ENCODE measurements at places on chromosomes 3 and 15.

DNA sequence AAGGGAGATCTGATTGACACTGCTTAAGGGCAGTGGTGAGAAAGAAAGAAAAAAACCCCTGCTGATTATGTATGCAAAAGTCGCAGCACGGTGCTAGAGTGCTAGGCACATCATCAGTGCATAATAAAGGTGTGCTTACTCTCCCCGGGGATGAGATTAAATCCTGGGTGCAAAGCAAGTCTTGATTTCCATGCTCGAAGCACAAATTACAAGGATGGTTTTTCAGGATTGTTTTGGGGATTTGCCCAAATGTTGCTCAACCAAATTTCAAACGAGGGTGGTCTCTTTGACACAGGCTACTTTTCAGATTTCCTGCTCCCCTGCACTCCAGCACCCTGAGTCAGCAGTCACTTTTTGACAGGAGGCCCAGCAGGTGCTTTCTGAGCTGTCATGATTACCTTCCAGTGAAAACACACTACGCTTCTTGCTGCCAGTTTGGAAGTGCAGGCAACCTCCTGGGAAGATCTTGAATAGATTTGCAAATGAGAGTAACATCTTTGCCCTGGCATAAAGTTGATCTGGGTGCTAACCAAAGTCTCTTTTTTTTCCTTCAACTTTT is 167.5 kb upstream of the TRIM42 start:
- DNase-seq: no peak

DNA sequence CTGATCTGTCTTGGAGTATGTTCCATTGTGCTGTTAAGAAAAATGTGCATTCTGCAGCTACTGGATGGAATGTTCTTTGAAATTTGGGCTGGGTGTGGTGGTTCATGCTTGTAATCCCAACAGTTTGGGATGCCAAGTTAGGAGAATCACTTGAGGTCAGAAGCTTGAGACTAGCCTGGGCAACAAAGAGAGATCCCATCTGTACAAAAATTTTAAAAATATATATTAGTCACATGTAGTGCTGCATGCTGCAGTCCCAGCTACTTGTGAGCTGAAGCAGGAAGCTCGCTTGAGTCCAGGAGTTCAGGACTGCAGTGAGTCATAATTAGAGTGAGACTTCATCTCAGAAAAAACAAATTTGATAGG is 62.8 kb upstream of the PLSCR4 start:
- no peak for DNase-seq

DNA sequence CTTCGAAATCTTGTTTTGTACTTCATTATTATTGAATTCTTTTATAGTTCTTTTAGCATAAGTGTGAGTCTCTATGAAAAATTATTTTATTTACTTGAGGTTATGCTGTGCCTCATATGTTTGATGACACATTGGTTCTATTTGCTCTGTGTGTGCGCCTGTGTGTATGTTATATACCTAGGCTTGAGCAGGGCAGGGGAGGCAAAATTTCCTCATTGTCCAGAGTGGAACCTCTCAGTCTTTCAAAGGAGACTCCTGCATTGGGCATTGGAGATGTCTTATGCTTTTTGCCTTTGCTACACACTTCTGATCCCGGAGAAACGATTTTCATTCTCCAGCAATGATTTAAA is 58.4 kb downstream of the ALCAM start:
- DNase-seq: no peak

GRCh38 chr3:21505711-21506460 is 245.1 kb downstream of the ZNF385D start:
- DNase-seq: no peak

DNA sequence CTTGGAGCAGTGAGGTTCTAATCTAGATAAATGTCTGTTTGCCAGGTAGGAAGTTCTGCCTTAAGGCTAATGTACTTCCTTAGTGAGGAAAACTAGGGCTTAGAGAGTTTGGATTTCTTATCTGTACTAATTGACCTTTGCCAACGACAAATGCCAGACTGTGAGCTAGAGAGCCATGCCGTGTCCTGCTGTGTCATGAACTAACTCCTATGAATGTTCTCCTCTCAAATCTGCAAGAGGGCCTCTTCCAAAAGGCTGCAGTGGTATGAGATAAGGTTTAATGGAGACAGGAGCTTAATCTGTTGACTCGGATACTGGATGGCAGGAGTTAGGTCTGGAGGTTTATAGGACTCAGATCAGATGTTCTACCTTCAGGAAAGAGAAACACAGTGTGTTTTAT is 524.9 kb downstream of the NTRK3 start:
- DNase-seq: no peak

DNA sequence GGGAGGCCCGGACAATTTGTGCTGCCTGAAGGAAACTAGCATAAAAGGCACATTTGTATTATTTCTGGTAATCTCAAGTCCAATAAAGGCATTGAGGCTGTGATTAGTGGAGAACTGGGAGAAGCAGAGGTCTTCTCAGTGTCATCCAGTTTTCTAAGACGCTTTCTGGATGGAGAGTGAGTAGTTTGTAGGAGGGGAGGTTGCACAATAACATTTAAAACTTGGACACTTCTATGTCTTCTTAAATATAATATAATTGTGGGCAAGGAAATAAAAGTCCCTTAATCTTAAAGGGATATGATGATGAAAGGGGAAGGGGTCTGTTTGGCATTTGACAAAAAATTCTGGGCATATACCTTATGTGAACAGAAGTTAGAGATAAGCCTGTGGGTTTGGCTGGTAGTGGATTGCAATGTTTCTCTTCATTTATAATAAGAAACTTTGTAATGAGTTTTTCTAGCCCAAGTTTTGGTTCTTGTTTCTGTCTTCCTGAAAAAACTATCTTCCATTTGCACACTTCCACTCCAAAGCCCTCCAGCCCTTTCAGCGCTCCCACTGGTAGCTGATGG is 291.6 kb upstream of the TGFBR2 start:
- DNase-seq: no peak

DNA sequence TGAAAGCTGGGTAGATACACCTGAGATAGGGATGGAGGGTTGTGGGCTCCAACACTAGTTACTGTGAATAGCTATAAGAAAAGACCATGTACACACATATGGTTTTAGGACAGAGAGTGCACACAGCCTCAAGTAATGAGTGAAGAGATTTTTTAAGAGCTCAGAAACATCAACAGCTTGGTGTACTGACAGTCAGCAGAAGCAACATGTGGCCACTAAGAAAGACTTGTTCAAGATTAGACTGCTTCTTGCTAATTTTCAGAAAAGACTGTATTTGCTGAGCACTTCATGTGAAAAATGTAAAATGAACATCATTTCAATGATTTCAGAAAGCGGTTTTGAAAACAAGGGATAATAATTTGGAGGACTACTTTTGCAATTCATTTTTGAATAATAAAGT is 10.3 kb downstream of the ANKRD28 start:
- DNase-seq: no peak

- DNase-seq: no peak
These were observed 155.4 kb downstream of the PDZRN3 start for GRCh38 chr3:73469331-73469730.

GRCh38 chr15:60916032-60916678 is 312.9 kb downstream of the RORA start:
- no peak for DNase-seq

- peak; percentile 91 for DNase-seq
These were observed 542 bp downstream of the PLOD2 start for GRCh38 chr3:146160321-146160963.

DNA sequence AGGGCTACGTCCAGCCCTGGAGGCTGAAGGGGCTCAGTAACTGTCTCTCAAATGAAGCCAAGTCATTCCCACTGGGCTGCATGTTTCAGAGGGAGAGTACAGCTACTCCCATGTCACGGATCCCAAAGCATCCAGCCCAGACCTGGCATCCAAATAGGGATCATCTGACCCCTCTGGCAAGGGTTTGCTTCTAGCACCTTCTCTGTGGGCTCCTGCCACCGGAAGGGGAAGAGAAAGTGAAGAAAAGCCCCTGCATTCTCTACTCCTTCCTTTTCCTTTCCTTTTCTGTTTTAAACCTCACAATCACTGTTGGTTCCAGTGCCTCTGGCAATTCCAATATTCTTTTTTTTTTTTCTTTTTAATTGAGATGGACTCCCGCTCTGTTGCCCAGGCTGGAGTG is 64.5 kb upstream of the CTSH start:
- DNase-seq: no peak

- DNase-seq: no peak
These were observed 83.9 kb downstream of the LEKR1 start for GRCh38 chr3:156910022-156910421.

GRCh38 chr3:65877160-65877559 is 161.6 kb downstream of the MAGI1 start:
- DNase-seq: no peak

GRCh38 chr15:28886431-28887338 is 911 bp downstream of the APBA2 start:
- peak; percentile 69 for DNase-seq

DNA sequence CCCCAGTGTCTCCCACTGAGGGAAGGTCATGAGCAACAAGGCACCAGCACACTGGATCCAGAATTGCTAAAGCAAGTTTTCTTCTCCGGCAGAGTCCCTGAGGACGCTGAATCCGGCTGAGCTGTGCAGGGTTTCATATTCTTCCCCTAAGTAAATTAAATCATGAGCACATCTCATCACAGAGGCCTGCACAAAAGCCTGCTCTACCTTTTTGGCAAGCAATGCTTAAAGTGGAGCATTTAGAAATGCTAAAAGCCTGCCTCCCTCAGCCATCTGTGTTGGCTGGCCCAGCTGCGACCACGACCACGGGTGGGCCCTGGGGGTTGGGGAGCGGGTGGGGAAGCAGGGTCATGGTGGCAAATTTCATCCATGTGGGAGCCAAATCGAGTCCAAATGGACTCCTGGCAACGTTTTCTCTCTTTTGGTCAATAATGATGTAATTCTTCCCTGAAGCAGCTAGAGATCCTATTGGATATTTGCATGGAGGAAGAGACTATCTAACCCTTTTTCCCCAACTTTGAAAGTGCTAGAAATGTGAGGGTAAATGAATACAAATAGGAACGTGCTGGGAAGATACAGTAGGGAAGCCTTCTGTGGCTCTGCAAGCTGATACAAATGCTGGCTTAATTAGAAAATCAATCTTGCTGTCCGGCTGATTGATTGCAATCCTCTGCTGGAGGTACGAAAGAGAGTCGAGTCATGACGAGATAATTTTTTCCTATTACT is 532.8 kb upstream of the TBL1XR1 start:
- no peak for DNase-seq

DNA sequence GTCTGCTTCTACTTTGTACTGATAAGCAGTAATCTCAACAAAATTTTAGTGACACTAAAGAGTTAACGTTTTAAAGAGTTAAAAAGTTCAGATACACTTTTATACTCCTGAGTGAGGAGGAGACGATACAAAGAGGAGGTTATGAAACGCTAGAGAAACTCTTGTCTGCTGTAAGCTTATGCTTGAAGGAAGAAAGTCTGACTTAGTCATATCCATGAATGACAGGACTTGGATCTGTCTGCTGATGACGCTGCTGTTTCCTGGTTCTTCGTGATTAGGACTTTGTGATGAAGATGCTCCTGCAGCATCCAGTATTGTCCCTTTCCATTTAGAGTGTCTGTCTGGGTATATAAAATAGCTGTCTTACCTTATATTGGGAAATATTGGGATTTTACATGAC is 15.8 kb downstream of the TCF12 start:
- DNase-seq: no peak

- DNase-seq: no peak
These were observed 31.8 kb downstream of the TTC14 start for GRCh38 chr3:180633722-180634121.

DNA sequence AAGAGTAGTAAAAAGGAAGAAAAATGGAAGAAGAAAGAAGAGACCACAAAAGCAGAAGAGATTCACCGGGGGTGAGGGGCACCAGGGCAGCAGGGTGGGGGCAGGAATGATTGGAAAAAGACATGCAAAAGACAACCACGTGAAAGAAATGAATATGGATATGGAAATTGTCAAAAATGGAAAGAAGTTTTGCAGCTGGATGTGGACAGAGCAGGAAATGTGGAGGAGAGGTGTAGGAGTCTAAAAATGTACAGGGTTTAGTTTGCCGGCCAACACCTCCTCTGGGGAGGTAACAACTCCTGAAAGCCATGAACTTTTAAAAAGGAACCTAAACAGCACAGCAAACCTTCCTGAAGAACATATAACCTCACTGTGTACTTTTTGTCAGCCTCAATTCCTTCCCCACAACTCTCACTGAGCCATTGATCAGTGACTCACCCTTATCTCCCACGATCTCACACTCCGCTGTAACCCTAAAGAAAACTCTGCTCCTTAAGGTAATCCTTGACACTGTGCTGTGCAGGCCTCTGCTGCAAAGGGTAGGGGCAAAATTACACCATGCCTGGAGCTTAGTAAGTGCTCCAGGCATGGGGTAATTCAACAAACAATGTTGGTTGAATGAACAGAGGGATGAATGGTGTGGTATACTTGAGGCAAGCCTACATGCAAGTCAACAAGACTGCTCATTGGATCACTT is 100.2 kb upstream of the BOC start:
- DNase-seq: no peak

- DNase-seq: no peak
These were observed 5.2 kb downstream of the ANXA2 start for GRCh38 chr15:60392601-60392985.

GRCh38 chr3:133662278-133662651 is 524 bp upstream of the TOPBP1 start:
- DNase-seq: no peak

DNA sequence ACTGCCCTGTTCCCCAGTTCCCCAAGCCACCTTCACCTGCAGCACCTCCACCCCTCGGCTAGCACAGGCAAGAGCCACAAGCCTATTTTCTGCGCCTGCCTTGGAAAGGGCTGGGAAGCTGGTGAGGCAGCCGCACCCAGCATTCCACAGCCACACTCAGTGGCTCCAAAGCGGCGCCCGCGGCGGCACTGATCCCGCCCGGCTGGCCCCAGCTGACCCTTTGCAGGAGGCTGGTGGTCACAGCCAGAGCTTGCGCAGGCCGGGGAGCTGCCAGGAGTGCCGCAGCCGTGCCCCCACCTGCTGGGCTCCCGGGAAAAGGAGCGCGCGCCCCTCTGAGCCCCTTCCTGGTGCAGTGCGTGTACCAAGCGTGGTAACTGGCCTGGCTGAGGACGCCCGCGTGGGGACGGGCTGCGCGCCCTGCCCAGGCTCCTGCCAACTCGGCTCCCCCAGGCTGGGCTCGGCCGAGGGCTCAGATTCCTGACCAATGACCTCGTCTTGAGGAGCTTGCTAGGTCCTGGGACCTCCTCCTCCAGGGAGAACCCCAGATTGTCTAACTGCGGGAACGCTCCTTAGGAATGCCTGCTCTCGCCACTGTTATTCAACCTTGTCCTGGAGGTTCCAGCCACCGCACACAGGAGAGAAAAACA is 13.3 kb downstream of the GRAMD2A start:
- peak; percentile 68 for DNase-seq

GRCh38 chr3:3038201-3038991 is 71.8 kb downstream of the IL5RA start:
- DNase-seq: no peak

- DNase-seq: no peak
These were observed 99.1 kb downstream of the OXSM start for GRCh38 chr3:25888892-25889524.

- DNase-seq: peak; percentile 85
These were observed 2.0 kb downstream of the MECOM start for GRCh38 chr3:169661361-169662131.
